ENCODE measurements at places on chromosomes 12 and 14.

DNA sequence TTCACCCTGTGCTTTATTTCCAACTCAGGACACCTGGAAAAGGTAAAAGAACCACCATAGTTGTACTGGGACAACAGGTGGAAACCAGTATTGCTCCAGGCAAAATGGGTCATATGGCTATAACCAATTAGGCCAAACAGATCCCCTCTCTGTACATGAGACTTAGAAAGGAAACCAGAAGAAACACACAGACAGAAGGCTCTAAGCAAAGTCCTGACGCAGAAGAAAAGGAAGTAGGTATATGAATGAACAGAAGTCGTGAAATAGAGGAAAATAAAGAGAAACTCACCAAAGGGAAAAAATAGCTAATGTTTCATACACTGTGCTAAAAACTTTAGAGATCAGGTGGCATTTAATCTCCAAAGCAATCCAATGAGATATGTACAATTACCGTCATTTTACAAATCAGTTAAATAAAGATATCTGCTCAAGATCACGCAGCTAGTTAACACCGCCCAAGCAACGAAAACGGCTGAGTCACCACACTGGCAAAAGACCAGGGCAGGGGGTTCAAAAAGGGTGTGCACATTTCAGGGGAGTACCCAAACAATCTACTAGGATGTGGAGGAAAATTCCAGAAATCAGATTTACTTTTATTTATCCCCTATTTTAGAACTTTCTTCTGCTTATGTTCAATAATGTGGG lies 82.3 kb downstream of the ITPR2 start:
- no peak for DNase-seq

- no peak for DNase-seq
Measured at GRCh38 chr12:131077931-131078391, 124.3 kb downstream of the ADGRD1 start.

- DNase-seq = no peak
Measured at GRCh38 chr12:24822121-24822899, 126.6 kb downstream of the BCAT1 start.

DNA sequence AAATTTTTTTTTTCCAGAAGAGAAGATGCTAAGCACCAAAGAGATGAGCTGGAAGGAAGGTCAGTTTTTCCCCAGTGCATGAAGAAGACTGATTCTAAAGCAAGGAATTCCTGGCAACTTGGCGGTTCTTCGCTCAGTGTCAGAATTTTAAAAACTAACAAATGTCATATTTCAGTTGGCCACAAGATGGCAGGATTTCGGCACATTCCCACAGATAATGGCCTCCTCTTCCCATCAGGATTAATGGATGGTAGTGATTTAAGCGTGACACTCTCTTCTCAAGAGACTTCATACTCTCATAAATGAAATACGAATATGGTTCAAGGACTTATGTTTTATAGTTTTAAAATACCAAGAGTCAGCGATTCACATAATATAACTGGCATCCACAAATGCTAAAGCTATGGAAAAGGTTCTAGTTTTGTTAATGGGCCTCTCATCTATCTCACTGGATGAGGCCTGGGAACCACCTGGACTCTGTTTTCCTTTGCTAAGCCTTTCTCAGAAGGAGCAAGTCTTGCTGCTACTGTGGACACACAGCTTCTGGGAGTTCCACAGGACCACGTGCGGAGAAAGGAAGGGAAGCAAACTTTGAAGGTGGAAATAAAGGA lies 46.1 kb upstream of the PTPRO start:
- no peak for DNase-seq

- no peak for DNase-seq
Measured at GRCh38 chr14:102726191-102726949, 50.9 kb upstream of the TRAF3 start.

- no peak for DNase-seq
Measured at GRCh38 chr12:4107436-4107878, 166.1 kb upstream of the CCND2 start.

DNA sequence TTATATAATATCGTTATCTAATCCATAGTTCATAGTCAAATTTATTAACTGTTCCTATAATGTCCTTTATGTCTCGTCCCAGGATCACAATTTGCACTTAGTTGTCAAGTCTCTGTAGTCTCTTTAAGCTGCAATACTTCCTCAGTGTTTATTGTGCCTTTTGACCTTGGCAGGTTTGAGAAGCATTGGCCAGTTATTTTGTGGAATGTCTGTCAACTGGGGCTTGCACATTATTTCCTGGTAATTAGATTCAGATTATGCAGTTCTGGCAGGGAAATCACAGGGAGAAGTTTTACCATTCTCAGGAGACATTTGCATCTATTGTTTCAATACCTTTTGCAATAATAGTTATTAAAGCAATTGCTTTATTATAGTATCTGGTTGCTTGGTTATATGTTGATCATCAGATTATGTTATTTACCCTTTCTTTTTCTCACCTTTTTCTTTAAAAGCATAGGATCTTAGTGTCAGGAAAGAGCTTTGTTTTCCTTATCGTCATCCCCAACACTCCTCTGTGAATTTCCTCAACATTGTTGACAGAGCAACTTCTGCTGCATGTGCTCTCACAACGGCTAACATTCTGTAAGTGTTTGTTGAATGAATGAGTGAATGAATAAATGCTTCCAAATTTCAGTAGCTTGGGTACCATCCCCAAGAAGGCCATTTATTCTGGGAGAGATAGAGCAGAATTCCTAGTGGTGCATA lies 3.7 kb upstream of the ART4 start:
- DNase-seq = no peak

GRCh38 chr12:106149096-106149784 lies 10.5 kb upstream of the NUAK1 start:
- no peak for DNase-seq

DNA sequence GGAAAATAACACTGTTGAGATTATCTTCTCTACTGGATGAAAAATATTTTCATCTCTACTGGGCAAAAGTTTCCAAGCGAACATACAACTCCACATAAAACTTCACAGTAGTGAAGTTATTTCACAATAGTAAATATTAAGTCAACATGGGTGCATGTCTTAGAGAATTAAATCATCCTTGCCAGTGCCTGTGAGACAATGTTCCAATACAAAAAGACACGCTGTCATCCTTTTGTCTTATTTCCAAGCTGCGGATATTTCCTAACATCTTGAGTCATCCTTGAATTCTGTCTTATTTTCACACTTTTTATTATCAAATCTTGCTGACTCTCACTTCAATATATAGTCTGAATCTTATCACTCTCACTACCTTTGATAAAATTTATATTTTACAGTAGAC lies 142.9 kb upstream of the KITLG start:
- no peak for DNase-seq

DNA sequence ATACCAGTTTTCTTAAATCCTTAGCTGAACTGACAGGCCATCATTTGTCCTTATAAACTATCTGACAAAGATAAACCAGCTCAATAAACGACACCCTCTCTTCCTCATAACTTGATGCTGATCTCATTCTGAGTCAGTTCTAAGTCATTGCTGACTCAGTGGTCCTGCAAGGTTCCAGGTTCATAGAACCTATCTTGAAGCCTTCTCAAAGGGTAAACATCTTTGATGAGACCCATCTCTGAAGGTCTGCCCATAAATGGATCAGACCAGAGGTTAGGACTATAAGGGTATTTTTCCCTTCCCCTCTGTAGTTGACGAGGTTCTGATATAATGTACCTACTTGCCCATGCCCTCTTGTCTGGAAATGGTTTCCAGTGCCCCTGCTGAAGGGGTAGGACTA lies 11.9 kb downstream of the NAA25 start:
- no peak for DNase-seq

- no peak for DNase-seq
Measured at GRCh38 chr14:33934938-33935337, 15.9 kb downstream of the EGLN3 start.

DNA sequence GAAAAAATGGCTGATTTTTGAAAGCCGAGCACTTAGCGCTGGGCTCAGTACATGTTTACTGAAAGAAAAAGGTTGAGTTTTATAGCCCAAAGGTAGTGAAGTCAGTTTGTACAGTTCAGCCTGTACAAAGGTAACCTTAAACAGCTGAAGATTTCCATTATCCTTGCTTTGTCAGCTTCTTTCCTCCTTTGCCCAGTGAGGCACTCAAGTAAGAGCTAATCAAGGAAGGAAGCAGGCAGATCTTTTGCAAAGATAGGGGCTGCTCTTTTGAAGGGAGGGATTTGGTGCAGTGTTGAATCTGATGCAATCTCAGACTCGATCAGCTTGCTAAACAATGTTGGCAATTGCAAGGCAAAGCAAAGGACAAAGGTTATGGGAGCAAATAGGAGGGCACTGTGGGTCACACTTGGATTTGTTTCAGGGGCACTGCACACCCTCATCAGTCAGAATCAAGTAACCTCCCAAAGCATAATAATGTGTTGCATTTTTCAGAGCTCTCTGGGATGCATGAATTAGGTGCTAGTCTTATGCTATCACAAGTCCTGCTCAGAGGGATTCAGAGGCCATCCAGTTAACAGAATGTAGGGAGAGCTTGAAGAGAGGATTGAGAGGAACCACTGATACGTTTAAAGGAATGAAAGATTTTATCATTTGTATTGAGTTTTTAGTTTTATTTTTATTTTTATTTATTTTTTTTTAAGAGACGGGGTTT lies 44.4 kb downstream of the ANO6 start:
- DNase-seq = no peak

DNA sequence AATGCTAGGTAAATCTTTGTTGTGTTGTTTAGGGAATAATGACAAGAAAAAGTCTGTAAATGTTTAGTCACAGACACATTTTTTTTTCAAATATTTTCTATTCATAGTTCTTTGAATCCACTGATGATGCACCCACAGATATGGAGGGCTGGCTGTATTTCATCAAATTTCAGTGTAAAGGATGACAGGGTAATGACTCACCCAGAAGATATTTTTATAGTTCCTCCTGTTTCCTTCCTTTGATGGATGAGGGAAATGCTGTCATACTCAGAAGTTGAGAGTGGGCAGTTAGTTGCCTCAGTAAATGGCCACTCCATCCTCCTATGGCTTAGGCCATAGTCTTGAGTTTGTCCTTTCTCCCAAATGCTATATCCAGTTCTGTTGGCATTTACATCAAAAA lies 76.9 kb upstream of the REP15 start:
- no peak for DNase-seq

- no peak for DNase-seq
Measured at GRCh38 chr14:59632381-59632780, 55.8 kb upstream of the CCDC175 start.

DNA sequence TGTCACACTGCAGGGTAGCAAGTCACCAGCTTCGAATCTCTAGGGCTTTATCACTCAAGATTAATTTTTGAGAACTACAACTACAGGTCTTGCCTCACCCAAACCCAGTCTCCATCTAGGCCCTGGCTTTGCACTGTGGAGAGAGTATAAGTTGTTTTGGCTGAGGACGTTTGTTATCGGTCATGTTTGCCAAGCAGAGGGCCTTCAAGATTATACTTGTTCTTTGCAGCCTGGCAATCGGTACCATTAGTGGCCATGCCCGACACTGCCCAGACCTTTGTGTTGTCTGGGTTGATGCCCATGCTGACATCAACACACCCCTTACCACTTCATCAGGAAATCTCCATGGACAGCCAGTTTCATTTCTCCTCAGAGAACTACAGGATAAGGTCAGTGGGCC lies 25.7 kb downstream of the ARG2 start:
- no peak for DNase-seq

- no peak for DNase-seq
Measured at GRCh38 chr12:88625356-88625755, 45.1 kb upstream of the KITLG start.

All from RWPE2 (cell line).